ENCODE measurements at places on chromosomes 13 and 19.

GRCh38 chr19:18629166-18630088 lies 7.4 kb upstream of the KLHL26 start:
- no peak for DNase-seq

DNA sequence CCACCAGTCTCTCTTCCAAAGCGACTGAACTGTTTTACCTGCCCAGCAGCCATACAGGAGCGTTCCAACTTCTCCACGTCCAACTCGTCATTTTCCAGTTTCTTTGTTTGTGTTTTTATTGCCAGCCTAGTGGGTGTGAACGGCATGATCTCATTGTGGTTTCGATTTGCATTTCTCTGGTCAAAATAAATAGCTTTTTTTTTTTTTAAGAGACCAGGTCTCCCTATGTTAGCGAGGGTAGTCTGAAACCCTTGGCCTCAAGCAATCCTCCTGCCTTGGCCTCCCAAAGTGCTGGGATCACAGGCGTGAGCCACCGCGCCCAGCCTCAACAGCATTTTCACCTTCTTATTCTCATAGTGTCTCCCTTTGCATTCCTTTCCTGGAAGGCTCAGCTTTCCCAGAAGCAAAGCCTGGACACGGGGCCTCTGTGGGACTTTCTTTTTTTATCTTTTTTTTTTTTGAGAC lies 4.2 kb upstream of the JSRP1 start:
- no peak for DNase-seq

- no peak for DNase-seq
Observed at GRCh38 chr13:66102864-66103263, 1127.3 kb downstream of the PCDH9 start.

GRCh38 chr13:28313579-28313978 lies 175.2 kb downstream of the PAN3 start:
- no peak for DNase-seq

DNA sequence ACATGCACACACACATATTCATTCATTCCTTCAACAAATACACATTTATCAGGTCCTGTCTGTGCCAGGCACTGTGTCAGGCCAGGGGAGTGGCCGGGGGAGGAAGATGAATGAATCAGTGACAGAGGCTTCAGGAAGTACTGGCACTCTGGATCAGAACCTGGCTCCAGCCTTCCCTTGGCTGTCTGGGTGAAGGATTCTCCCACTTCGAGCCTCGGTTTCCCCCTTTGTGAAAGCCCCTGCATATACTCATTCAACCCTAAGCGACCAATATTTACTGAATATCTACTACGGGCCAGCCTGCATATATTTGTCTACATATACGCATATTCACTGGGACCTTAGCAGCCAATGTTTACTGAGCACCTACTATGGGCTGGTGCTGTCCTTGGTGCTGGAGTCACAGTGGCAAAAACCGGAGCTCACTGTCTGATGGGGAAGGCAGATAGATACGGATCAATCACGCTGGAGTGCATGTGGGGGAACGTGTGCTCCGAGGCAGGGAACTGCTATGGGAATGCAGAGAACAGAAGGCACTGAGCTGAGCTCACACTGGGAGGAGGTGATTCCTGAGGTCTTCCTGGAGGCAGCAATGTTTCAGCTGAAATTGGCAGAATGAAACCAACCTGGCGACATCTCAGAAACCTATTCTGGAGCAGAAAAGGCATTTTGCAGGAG lies 636 bp upstream of the ZNF579 start:
- DNase-seq = no peak

GRCh38 chr13:45220403-45220802 lies 19.6 kb upstream of the KCTD4 start:
- no peak for DNase-seq

- DNase-seq = no peak
Observed at GRCh38 chr19:8097681-8098567, 45.4 kb downstream of the CCL25 start.

DNA sequence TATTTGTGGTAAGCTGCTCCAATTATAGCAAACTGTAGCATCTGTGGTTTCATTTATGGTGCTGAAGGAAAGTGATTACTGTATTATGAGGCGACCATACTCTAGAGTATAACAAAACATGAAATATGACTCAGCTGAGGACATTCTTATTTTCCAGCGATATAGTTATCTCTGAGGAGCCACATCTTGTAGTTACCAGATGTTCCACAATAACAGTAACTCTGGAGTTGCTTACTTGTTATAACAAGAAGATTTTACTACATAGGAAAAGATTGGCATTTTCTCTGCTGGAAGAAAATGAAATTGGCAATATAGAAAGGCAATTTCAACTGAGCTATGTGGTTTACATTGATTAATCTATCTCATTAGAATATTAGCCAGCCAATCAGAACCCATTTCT lies 1634.2 kb downstream of the PCDH9 start:
- no peak for DNase-seq

DNA sequence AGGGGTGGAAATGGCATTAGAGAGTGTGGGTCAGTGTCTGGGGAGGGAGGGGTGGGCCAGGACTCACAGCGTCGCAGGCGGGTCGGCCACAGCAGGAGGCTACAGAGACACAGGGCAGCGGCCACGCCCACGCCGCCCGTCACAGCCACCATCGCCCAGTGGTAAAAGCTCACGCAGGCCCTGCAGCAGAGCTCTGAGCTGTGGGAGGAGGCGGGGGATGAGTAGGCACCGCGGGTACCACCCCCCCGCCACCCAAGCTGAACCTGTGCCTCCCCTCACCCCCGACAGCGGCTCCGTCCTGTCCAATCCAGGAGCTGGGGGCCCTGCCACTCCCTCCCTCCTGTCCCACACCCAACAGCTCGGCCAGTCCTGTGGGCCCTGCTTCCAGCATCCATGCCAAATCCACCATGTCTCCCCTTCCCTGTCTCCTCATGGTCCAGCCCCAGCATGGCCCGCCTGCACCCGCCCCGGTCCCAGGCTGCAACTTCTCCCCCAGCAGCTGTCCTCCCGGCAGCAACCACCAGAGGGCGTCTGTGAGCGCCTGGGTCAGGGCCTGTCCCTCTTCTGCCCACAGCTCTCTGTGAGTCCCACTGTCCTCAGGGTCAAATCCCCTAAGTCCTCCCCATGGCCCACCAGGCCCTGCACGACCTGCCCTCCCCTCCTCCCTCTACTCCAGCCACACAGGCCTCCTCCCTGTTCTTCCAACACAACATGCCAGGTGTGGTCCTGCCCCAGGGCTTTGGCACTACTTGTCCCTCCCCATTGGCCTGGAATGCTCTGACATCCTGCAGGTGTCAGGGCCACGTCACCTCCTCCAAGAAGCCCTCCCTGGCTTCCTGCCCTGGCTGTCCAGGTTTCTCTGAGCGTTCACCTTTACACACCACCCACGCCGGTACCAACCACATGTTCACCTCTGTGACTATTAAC lies 6.0 kb downstream of the TEKTIP1 start:
- no peak for DNase-seq

GRCh38 chr13:70623239-70623638 lies 515.0 kb upstream of the KLHL1 start:
- DNase-seq = no peak

GRCh38 chr13:23462815-23463559 lies 29.5 kb upstream of the SACS start:
- no peak for DNase-seq

DNA sequence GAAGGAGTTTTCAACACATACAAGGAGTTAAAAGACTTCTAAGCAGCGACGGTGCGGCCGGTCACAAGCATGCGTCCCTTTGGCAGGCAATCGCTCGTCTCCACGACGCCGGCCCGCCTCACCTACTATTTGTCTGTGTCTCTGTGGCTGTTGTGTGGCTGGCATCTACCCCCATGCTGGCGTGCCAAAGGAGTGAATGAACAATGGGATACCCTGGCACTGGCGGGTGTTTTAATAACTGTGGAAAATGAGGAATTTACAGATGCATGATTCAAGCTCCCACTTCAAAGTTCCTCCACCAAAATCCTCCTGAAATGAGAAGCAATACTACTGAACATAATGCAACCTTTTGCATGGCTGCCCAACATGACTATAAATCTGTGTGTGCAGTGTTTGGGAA lies 176.6 kb downstream of the KLF5 start:
- no peak for DNase-seq

GRCh38 chr19:3455393-3455955 lies 24.9 kb downstream of the SMIM24 start:
- DNase-seq = no peak

DNA sequence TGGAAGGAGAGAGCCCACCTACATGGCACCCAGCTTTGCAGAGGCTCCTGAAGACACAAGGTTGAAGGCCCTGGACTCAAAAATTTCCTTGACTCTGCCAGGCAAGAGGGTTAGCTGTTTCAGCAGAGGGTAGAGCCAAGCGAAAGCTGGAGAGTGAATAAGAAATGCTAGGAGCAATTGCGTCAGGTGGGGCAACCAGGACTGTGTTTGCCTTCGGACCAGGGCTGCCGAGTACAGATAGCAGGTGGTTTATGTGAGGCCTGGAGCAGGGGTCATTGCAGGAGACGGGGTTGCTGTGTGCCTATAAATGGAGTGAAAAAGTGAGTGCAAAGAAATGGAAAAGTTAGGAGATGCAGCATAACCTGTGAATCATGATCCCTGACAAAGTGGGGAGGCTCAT lies 59.1 kb downstream of the IRS2 start:
- DNase-seq = no peak
